ENCODE measurements at places on chromosomes 11 and 22.
A peak's percentile ranks its signal among the peaks of the same experiment; 100 is the strongest.

GRCh38 chr22:16958475-16958874 lies 49.5 kb downstream of the GAB4 start:
- no peak for DNase-seq

GRCh38 chr11:35822815-35823495 lies 120.9 kb upstream of the LDLRAD3 start:
- no peak for DNase-seq

GRCh38 chr11:113577356-113578032 lies 102.3 kb upstream of the DRD2 start:
- DNase-seq, result no peak

DNA sequence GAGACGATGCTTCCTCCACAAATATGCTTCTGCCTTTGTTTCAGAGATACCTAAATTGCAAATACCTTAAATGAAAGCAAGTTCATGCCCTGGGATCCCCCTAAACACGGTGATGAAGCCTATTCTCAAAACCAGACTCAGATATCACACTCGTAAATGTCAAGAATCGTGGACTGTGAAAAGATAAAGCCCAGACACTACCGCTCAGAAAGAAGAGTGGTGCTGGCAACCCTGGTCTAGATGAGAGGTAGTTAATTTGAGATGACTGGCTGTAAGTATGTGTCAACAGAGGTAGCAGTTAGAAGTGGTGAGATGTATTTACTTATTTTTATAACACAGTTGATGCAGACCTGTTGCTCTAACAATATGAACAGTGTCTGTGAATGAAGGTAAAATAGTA lies 2.5 kb downstream of the OVCH2 start:
- DNase-seq, result no peak

GRCh38 chr22:41682033-41682807 lies 6.4 kb downstream of the SNU13 start:
- DNase-seq, result peak; percentile 53

- no peak for DNase-seq
These were observed 972.8 kb downstream of the OPCML start for GRCh38 chr11:132559331-132560036.

- no peak for DNase-seq
These were observed 121.7 kb downstream of the OSBP2 start for GRCh38 chr22:30816413-30816812.

DNA sequence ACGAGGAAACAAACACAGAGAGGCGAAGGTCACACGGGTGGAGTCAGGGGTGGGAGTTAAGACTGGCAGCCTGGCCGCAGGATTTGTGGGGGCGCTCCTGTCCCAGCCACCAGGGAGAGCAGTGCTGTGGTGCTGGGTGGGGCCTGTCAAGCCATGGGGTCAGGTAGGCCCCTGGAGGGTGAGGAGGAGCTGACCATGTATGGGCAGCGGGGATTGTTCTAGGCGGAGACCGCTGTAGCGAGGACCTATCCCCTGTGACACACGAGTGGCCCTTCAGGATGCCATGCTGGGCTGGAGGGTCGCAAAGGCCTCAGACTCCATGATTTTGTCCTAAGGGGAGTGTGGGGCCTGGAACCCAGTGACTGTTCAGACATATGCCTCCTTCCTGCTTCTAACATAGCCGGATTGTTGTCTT lies 1.6 kb upstream of the RPS19BP1 start:
- no peak for DNase-seq

- no peak for DNase-seq
These were observed 50.7 kb downstream of the STIM1 start for GRCh38 chr11:3906166-3906565.

- DNase-seq, result no peak
These were observed 2.2 kb downstream of the UBXN1 start for GRCh38 chr11:62676698-62677097.

DNA sequence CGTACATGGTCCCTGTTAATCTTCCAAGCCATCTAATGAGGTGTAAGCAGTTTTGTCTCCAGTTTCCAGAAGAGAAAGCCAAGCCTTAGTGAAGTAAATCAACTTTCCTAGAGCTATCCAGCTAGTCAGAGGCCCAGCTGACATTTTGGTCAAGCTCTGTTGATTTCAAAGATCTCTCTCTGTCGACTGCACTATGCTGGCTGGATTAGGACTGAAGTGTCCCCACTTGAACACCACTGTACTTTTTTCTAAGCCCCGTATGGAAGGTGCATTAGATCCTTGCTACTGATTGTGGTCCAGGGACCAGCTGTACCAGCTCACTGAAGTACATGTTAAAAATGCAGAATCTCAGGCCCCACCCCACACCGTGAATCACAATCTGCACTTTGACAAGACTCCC lies 176.5 kb upstream of the NAV2 start:
- no peak for DNase-seq

DNA sequence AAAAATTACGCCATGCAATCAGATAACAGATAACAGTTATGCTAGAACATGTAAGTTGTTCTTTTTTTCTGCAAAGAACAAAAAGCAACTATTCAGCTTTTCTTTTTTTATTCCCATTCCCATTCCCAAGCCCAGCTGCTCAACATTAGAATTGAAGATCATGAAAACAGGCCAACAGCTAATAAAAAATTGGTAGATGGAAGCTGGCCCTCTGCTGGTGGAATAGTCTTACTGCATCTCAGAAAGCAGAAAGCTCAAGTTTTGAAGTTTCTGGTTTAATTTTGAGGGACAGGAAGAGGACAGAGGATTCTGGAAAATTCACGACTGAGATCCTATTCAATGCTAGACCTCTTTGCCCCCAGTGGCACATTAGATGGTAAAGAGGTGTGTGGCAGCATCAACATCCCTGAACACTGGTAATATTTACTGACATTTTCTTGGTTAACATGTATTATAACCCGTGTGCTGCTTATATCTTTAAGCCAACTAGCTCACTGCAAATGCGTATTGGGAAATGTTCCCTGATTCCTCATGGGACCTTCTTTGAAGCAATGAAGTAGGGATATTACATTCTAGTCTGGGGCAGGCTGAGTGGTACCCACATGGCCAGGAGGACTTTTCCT lies 591.2 kb downstream of the OPCML start:
- peak; percentile 61 for DNase-seq

DNA sequence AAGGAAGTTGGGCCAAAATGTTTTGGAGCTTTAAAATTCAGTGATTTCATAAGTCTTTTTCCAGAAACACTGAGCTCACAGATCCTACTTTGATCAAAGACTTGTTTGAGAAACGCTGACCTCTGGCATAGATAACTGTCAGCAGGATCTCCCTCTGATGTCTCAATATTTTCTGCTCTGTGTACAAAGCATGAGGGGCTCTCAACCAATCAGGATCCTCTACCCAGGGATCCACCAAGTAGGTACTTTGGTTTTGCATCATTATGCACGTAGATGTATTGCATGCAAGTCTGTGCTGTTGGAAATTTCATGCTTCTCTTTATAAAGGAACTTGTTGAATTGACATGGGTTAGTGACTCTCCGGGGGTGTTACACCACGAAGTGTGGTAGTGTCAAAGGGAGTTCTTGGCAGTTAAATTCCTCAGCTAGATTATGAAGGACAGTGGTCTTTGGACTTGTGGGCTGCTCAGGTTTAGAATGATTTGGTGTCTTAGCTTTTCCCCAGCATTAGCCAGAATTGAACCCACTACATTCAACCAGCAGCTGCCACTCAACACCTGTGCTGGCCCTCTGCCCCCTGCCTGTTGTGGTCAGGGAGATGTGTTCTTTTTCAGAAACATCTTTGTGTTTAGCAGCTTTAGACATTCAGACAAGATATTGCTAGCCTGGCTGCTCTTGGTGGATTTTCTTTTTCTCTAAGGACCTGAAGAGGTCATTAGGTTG lies 1.7 kb upstream of the DIXDC1 start:
- DNase-seq, result no peak

DNA sequence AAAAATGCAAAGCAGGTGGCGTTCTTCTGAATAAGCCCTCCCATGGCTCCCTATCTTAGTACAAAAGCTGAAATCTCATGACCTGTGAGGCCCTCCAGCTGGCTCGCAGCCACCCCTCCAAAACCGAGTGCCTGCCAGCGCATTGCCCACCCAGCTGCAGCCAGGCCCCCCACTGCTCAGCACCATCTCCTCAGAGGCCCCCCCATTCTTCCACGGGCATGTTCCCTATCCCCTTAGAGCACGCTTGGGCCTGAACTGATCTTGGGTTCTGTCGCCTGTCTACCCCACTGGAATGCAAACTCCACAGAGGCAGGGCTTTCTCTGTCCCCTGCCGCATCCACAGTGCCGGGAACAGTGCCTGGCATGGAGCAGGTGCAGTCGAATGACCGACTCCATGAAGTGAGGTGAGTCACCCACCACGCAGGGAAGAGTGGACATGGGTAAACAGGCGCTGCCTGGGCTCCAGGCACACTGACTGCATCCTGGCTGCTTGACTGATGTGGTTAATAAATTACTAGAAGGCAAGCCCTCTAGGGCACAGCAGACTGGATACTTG lies 11.3 kb upstream of the EFCAB6 start:
- no peak for DNase-seq

GRCh38 chr11:134951305-134951700 lies 539.3 kb upstream of the B3GAT1 start:
- peak; percentile 52 for DNase-seq

DNA sequence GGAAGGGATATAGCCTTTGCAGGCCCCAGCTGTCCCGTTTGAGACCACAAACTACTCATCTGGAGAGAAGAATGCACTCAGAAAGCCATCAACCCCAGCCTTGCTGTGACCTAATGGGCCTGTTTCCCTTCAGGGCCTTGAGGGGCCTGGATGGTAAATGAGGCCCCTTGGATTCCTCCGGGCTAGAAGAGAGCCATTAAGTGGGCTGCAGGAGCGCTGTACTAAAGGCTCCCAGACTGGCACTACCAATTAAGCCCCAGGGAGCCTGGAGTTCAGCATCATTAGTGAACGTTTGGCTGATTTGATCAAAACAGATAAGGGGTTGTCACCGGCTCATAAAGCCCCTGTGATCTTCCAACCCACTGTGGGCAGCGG lies 23.0 kb downstream of the CD5 start:
- no peak for DNase-seq

- peak; percentile 1 for DNase-seq
These were observed 364.9 kb downstream of the BRD1 start for GRCh38 chr22:49462795-49463194.

DNA sequence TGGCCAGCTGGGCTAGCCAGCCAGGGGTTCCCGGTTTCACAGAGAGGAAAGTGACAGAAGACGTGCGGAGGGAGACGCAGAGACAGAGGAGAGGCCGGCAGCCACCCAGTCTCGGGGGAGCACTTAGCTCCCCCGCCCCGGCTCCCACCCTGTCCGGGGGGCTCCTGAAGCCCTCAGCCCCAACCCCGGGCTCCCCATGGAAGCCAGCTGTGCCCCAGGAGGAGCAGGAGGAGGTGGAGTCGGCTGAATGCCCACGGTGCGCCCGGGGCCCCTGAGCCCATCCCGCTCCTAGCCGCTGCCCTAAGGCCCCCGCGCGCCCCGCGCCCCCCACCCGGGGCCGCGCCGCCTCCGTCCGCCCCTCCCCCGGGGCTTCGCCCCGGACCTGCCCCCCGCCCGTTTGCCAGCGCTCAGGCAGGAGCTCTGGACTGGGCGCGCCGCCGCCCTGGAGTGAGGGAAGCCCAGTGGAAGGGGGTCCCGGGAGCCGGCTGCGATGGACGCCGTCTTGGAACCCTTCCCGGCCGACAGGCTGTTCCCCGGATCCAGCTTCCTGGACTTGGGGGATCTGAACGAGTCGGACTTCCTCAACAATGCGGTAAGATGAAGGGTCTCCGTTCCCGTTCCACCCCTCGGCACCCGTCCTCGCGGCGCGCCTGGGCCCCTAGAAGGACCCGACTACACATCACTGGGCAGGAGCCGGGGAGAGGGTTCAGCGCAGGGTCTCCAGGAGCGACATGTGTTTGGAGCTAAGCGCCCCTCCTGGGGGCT lies at the start of gene CREB3L1:
Gene CREB3L1, plus strand, starts transcription at position 41 of the 765 bp plus-strand sequence. Its CDS starts 450 bp downstream, at position 491.
- no peak for DNase-seq

- no peak for DNase-seq
These were observed 1.4 kb upstream of the C22orf39 start for GRCh38 chr22:19448739-19449421.

DNA sequence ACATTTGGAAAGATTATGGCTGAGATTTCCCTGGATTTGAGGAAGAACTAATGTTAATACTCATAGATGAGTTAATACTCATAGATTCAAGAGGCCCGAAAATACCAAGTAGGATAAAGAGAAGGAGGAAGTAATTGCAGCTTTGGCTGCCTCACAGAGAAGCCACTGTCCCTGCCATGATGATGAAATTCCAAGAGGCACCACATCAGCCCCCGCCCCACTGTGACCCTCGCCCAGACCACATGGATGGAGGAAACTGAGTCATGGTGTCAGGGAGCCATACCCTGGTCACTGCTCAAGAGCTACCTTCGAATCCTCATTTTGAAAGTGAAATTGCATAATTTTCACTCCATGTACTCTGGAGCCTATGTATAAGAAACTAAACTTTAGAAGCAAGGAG lies 92.9 kb upstream of the SLC22A12 start:
- DNase-seq, result no peak

DNA sequence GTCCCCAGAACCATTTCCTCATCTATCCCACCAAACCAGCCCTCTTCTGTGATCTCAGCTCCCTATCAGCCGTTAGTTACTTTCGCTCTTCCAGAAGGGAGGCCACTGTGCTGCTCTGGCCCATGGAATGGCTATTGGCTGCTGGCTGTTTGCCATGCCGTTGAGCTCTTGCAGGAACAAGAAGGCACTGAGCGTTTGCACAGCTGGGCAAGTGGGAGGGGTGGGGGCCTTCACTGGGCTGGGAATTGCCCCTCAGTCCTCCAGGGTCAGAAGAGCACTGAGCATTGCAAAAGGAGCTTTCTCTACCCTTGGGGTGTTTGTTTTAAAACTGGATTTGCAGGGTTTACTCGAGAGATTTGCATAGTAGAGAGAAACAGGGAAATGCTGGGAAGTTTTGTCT lies 129.0 kb upstream of the PARVA start:
- no peak for DNase-seq
